ENCODE measurements at places on chromosomes 12 and 14.

DNA sequence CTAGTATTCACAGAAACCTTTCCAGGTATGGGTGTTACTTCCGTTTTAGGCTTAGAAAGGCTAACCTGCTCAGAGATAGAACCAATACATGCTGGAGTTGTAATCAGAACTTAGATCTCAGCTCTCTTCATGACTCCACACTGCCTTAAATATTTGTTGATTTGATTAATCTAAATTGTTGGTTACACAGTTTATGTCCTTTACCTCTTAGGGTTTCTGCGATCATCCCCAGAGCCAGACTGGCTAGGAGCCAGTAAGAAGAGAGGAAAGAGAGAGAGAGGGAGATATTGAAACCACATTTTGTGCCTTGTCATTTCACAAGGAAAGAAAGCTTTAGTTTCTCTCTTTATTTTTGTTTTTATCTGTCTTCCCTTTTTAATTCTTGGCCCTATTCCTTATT lies 16.8 kb upstream of the MGP start:
- no peak for DNase-seq

- DNase-seq: no peak
Measured at GRCh38 chr14:71300566-71301330, 393.5 kb downstream of the PCNX1 start.

DNA sequence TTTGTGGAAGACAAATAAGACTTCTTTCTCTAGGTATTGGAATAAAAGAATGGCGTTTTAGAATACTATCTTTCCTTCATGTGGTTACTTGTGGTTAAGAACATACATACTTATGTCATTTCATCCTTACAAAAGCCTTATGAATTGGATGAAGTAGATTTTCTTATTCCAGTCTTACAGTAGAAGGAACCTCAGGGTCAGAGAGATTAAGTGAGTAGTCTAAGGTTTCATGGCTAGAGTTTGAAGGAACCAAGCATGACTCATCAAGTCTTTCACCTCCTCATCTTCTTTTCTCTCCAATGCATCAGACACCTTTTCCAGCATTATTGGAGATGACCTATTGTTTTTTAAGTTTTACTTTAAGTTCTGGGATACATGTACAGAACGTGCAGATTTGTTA lies 92.9 kb upstream of the NEDD1 start:
- no peak for DNase-seq

- DNase-seq: peak; percentile 80
Measured at GRCh38 chr12:990661-991349, at the start of gene ERC1. Gene ERC1 (plus strand): TSS chr12:991223. CDS start chr12:1027904, 36,681 bp downstream.

GRCh38 chr14:69845050-69845581 lies 34.1 kb upstream of the SMOC1 start:
- DNase-seq: no peak

DNA sequence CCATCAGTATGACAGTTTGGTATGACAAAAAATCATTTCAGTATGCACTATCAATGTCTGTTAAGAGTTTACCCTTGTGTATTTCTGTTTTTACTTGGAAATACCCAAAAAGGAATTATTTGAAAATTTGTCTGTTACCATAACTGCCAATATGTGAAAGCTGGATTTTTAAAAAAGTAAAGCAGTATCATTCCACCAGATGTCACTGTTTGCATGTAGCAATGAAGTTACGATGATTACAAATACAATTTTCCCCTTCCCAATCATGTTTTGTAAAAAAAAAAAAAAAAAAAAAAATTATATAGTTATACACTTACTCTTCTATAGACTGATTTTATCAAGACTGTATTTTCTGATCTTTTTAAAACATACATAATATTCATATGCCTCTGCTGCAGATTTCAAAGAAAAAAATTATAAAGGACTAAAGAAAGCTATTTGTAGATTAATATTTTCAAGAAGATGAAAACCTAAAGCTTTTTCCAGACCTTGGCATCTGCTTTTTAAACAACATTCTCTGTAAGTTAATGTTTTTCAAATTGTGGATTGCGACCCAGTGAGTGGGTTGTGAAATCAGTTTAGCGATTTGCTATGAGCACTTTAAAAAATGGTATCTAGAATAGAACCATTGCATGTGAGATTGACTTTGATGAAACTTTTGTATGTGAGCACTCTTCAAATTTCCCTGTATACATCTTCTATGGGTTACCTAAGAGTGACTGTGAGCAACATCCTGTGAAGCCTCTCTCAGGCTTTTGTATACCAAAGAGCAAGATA lies 114.2 kb downstream of the TTC6 start:
- DNase-seq: no peak

DNA sequence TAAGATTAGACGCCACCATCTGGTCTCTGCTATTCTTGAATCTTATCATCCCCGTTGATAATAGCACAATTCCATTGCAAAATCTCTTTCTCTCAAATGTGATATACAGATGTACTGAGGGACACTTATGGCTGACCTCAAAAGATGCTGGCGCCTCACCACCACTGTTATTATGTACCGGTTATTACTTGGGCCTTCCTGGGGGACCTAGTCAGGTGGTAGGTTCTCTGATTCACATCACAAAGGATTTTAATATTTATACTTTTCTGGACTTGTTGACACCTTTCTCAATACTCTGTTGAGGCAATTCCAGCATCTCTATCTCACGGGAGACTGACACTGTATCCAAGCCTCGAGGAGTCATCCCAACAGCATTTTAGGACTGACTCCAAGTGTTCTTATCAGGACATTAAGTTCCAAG lies 21.3 kb upstream of the FAM234B start:
- no peak for DNase-seq

DNA sequence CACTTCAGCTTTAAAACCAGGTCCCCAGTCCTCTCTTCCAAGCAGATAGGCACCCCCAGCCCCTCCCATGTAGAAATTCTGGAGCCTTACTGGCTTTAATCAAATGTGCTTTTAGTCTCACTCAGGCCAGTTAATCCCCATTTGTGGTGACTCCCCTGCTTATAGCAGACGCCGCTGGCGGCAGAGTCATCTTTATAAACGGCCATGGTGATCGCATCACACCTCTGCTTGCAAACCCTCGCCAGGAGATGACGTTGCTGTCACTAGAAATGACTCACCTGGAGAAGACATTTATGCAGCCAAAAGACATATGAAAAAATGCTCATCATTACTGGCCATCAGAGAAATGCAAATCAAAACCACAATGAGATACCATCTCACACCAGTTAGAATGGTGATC lies 369.3 kb downstream of the VRK1 start:
- no peak for DNase-seq

DNA sequence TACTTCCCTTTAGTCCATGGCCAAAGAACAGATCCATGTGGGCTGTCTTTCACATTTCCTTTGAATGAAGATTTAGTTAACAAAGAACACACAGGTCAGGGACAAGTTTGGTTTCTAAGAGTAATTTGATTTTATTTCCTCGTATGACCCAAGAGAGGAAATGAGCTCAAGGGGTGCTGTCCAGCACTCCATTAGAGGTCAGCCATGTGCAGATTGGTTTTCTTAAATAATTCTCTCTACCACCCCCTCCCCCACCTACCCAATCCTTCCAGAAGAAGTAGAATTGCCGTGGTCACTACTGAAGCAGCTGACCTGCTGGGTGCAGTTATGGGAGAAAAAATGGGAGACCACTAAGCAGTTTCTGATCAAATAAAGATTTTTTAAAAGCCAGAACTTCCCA lies 13.9 kb upstream of the OAS1 start:
- DNase-seq: no peak

- no peak for DNase-seq
Measured at GRCh38 chr12:95980437-95980836, 15.7 kb downstream of the HAL start.

DNA sequence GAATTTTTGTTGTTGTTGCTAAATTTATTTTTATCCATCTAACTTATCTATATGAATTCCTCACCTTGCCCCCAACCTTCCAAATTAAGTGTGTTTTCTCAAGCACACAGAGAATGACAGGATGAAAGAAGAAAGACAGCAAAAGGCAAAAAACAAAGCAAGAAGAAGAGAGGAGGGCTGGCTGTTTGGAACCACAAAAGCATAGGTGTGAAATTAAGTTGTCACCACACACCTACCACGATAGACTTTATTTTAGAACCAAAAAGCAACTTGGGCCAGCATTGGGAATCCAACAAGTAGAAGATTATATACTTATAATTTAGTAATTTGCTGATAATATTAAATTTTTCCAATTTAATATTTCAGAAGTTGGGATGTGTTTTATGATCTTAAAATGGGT lies 58.7 kb upstream of the REP15 start:
- DNase-seq: no peak

- peak; percentile 18 for DNase-seq
Measured at GRCh38 chr14:51873221-51873893, 12.9 kb downstream of the GNG2 start.

DNA sequence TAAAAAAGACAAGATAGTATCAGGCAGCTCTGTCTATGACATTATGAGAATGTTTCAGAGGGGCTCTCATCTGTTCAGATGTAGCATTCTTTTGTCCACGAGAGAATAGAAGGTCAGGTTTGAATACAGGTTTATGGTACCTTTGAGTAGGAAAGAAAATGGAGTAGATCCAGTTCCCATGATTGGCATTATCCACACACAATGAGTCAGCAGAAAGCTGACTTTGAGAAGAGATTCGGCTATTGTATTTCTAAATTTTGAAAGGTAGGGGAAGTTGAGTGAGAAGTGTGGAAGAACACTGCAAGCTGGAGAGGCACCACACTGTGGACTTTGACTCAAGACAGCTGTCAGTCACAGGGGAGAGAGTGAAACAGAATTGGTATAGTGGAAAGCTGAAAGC lies 135.4 kb downstream of the SYT10 start:
- no peak for DNase-seq

DNA sequence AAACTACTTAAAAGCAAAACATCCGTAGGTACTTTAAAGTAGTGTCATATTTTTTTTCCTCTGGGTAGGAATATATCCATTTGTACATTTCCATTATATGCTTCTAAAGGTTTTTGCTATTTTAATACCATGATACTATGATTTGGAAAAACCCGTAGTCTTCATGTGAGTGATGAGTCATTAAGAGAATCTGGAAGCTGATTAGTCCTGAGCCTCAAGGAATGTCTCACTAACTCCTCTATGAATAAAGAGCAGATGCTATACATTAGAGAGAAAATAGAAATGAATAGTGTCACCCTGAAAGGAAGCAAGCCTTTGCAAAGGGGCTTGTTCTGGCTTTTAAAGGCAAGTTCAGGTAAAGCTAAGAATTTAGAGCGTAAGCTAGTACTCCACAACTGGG lies 432.1 kb downstream of the CCDC91 start:
- DNase-seq: peak; percentile 4

Data from H54 (cell line).